HS-27A (cell line): ENCODE measurements at places on chromosomes 2 and 18.
A peak's percentile ranks its signal among the peaks of the same experiment; 100 is the strongest.

GRCh38 chr2:239124152-239124899, 276.4 kb downstream of the TWIST2 start:
- no peak for DNase-seq

DNA sequence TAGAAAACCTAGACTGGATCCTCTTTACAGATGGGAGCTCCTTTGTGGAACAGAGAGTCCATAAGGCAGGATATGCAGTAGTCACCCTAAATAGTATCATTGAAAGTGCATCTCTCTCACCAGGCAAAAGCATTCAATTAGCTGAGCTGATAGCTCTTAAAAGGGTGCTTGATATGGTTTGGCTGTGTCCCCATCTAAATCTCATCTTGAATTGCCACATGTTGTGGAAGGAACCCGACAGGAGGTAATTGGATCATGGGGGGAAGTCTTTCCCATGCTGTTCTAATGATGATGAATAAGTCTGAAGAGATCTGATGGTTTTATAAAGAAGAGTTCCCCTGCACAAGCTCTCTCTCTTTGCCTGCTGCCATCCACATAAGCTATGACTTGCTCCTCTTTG, 96.2 kb upstream of the RMP24 start:
- no peak for DNase-seq

DNA sequence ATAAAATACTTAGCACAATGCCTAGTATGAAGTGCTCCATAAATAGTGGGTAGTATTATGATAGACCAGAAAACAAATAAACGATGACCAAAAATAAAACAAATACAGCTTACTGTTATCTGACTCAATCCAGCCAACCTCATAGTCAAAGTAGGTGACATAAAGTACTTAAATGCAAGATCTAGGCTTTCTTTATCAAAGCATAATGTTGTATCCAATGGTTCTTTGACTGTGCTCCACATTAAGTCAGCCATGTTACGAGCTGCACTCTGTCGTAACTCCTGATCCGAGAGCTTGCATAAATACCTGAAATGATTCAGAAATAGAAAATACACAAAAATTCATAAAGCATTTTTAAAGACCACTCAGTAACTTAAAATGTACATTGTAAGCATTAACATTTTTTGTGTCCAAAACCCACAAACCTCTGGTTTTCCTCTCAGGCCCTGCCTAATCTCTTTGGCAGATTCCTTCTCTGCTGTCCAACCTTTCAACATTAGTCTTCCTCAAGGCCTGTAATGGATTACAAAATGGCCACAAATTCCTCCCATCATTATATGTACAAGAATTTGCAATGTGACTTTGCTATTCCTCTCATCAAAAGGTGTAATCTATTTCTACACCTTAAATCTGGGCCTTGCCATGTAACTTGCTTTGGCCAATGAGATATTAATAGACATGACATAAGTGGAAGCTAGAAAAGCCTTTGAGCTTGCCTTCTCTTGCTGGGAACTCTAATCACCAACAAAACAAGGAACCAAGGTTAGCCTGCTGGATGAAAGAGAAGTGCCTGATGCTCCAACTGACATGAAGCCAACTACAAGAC, 90.6 kb downstream of the USP34 start:
- no peak for DNase-seq

GRCh38 chr18:37403100-37403781, 162.4 kb downstream of the CELF4 start:
- DNase-seq: peak; percentile 84

DNA sequence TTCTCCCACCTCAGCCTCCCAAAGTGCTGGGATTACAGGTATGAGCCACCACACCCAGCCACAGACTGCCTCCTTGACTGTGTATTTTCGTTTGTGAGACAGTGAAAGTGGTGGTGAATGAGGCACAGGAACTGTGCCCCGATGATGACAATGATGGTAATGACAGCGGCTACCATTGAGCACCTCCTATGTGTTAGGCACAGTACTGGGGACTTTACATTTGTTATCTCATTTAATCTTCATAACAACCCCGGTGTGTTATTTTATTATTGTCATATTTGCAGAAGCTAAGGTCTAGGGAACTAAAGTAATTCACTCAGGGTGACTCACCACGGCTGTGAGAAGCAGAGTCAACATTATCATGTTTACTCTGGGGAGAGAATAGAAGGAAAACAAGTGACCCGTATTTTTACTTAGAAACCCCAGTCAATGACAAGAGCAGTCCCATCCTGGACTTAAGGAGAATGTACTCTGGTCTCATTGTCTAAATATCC, 77.6 kb upstream of the ALPP start:
- DNase-seq: no peak

DNA sequence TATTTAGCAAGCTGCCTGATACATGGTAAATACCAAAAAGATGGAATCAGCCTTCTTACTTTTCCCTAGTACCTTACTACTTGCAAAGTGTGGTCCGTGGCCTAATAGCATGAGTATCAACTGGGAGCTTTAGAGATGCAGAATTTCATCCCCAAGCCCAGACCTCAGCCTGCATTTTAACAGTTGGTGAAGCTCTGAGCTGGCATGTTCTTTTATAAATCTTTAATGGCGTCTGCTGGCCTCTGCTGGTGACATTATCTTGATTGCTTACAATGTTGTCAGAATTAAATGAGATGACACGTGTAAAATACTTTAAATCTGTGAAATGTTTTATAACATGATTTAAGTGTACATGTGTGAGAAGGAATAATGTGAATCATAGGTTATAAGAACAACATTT, 115.1 kb upstream of the NOSTRIN start:
- no peak for DNase-seq

DNA sequence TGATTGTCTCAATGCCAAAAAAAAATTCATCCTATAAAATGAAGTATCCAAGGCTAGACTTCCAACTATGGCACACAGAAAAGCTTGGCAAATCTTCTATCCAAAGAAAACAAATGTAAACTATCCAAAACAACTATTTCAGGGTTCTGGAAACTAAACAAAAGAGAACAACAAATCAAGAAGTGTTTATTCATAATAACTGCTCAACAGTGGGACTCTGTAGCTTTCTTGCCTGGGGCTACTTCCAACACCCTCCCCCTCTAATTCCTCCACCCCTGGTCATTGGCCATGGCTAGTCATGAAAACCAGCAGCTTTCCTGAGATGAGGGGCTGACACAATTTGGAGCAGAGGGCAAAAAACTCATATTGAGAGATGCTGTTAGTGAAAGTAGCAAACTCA, 107.0 kb downstream of the EXOC6B start:
- DNase-seq: no peak

- DNase-seq: no peak
These were observed 68.9 kb upstream of the CELF4 start for GRCh38 chr18:37634516-37634915.
